ENCODE measurements at places on chromosomes 5 and 9. TPM values are rescaled to one million over a fixed set of nuclear protein-coding genes. Genes with fewer than 3 reads are reported as not detected.

- no peak overlapping the region for H3K27ac ChIP-seq
- no peaks in the 10 kb centered on the region for H3K36me3 ChIP-seq
- no peak overlapping the region for H3K4me3 ChIP-seq
- DNase-seq = no peak
- H3K27me3 ChIP-seq = no peaks in the 10 kb centered on the region
These were observed 31.2 kb downstream of the PTPN3 start for GRCh38 chr9:109466623-109467590.

The FREM1 gene
- 5.1 TPM for total RNA-seq

The ZNF484 gene
- total RNA-seq = 9.0 TPM

DNA sequence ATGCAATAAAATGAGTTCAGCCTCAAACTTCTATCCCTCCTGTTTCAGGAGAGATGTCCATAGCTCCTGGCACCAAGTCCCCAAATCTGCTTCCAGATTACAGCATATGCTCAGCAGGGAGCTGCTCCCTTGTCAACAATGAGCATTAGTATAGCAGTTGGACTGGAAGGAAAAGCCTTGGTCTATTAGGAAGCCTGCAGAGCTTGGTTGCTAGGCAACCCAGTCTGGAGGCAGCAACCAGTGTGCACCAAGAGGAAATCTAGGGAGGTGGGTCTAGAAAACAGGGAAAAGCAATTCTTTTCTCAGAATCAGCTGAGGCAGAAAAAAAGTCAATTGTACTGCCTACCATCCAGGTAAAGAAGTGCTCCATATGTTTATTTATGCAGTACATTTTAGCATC, 229.5 kb upstream of the NMUR2 start:
- no peak for DNase-seq
- H3K4me1 ChIP-seq = no peaks in the 10 kb centered on the region
- H3K4me3 ChIP-seq = no peak overlapping the region
- no peaks in the 10 kb centered on the region for H3K27me3 ChIP-seq
- H3K27ac ChIP-seq = no peak overlapping the region
- no peaks in the 10 kb centered on the region for H3K36me3 ChIP-seq

The SLC6A7 gene
- under 0.01 TPM for total RNA-seq

DNA sequence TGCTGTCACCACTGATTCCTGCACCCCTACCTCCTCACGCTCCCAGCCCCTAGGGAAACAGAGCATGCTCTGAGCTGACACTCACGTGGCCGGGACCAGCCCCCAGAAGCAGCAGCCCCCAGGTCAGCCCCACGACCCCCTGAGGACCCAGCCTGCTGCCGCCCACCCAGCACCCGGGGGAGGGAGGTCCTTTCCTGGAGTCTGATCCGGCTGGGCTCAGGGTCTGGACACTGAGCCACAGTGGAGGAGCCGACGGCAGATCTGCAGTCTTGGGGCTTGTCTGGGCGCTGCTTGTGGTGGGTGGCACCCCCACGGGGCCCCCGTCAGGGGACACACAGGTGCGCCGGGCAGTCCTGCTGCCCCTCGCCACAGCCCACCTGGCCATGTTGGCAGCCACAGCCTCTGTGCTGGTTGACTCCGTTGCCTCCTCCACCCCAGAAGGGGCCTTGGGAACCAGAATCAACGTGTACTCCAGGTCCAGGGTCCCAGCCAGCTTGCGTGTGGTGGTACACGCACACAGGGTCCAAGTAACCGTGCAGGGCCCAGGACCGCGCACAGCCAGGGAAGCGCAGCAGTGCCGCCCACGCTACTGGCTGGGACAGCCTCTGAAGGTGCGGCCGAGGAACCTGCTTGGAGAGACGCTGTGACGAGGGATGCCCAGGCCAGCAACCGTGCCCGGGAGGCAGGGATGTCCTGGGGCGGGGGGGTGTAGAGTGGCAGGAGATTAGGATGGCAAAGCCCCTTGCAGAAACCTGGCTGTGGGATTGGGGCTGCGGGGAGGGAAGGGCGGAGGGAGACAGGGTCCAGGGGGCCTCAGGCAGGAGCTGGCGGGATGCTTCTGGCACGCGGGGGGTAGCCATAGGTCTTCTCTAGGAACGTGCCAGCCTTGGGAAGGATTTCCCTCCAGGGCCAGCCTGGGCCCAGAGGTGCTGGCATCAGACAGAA, 3.5 kb downstream of the DNLZ start:
- peaks cover 6% of the 10 kb centered on the region for H3K4me1 ChIP-seq
- peaks cover 44% of the 10 kb centered on the region for H3K36me3 ChIP-seq
- no peak overlapping the region for H3K27ac ChIP-seq
- peaks cover 10% of the 10 kb centered on the region for H3K27me3 ChIP-seq
- no peak for DNase-seq
- no peak overlapping the region for H3K4me3 ChIP-seq

- no peak for DNase-seq
- no peak overlapping the region for H3K27ac ChIP-seq
- H3K4me1 ChIP-seq = no peaks in the 10 kb centered on the region
- H3K36me3 ChIP-seq = no peaks in the 10 kb centered on the region
These were observed 210.6 kb upstream of the ZNF608 start for GRCh38 chr5:124957063-124957462.

GRCh38 chr5:88979244-88979643, 96.3 kb upstream of the MEF2C start:
- no peaks in the 10 kb centered on the region for H3K4me1 ChIP-seq
- no peak overlapping the region for H3K27ac ChIP-seq
- H3K27me3 ChIP-seq = no peaks in the 10 kb centered on the region
- H3K4me3 ChIP-seq = no peak overlapping the region
- H3K36me3 ChIP-seq = no peaks in the 10 kb centered on the region
